Activated CD4-positive, alpha-beta T cell treated with anti-CD3 and anti-CD28 coated beads, Interleukin-2, amount 50 U/mL, for 16 hours (primary cell): ENCODE measurements at places on chromosomes 2 and 18.

DNA sequence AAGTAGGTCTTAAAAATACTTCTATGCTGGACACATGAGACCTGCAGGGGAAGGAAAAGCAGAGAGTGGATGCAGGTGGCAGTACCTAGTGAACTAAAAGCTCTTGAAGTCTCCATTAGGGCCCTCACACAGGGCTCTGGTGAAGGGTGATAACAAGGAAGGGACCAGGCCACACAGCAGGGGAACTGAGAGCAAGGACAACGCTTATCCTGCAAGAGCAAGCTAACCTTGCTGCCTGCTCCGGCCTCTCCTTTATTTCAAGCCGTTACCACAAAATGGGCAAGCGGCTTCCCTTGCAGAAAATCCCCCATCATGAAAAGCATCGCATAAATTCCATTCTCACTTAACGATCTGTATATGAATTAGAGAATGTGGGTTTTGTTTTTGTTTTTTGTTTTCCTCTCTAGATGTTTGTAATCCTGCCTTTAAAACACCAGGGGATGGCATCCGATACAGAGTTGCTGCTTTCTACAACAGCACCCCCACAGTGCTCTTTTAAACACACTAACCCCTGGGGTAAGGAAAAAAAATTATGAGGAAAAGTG is 64.5 kb downstream of the CACNB4 start:
- no peak for DNase-seq

DNA sequence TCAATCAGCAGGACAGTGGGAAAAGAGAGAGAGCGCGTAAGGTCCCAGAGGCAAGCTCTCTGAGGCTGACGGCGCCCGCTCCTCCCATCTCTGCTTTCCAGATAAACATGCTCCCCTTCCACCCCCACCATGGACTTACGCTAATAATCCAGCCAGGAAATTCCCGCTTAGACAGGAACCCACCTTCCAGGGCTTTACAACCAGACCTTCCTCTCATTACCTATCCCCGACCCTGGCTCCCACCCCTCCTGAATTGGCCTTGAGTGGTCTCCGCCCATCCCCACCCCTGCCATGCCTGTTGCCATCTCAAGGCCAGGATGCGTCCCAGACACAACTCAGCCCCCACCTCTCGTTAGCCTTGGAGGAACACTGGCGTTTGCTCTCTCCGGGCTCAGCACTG is 131.1 kb downstream of the SMAD2 start:
- no peak for DNase-seq

GRCh38 chr2:22002066-22002465 is 878.3 kb downstream of the TDRD15 start:
- no peak for DNase-seq

- peak; percentile 14 for DNase-seq
Observed at GRCh38 chr2:43455731-43456642, 139.9 kb downstream of the THADA start.

DNA sequence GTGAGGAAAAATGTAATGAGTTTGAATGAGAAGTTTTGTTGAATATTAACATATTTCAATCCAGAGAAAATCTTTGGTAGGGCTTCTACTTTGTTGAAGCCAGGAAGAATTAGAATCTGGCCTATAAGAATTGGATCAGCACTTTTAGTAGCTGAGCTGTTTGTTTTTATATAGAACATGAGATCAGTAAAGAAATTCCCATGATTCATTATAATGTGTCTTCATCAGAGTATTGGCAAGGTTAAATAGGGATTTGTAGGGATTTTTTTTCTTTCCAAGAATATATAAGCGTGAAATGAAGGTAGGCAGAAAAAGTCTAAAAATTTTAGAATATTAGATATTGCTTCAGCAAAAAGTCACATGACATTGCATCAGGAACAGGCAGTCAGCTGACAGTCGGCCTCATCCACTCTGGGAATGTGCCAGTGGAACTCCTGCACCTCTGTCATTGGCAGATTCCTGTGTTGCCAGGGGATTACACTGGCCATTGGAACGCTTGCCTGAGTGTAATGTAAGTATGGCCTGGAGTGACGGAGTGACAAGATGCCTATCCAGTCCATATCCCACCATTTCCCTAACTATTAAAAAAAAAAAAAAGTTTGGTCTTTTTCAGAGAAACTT is 60.6 kb downstream of the SERTAD2 start:
- no peak for DNase-seq

GRCh38 chr18:59874166-59874565 is 25.6 kb upstream of the PMAIP1 start:
- DNase-seq = peak; percentile 21

DNA sequence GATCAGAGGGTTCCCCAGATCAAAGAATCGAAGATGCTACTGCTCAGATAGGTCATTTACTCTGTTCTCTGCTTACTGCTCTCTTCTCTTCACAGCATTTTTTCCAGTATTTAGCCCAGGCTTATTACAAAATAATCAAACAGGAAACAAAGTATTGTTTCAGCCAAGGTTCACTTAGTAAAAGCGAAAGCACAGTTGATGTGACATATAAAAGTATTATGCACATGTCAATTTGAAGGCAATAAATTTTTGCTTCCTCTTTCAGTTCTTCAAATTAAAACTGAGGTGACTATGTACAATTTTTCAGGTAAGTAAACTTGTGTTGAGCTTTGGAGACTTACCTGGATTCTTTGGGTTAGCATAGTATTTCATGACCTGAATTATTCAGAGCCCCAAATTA is 262.8 kb upstream of the CHST9 start:
- no peak for DNase-seq

GRCh38 chr2:217743966-217744761 is 258.6 kb downstream of the TNS1 start:
- no peak for DNase-seq

DNA sequence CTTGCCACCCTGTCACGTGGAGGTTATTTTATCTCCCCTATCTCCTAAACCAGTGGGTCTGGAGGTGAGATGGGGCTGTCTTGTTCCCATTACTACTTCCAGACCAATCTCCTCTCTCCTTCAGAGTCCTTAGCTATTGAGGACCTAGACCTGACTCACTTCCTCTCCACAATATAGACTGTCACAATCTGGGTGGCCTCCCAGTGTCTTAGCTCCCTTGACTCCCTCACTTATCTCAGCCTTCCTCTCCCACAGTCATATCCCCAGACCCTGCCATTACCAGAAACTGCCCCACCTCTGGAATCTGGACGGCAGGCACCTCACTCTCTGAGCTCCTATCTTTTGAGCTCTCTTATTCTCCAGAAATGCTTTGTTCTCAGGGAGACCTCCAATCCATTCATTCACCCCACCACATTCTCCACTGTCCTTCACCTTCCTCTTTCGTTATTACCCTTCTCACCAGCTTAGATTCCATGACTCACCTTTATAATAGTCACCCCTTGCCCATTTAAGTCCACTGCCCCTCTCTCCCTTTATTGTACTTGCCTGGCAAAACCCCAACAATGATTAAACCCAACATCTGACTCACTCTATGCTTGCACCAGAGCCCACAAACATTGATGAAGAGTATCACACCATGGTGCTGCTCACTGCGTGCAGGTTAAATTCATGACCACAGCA is 23.3 kb upstream of the SIX3 start:
- peak; percentile 18 for DNase-seq

- no peak for DNase-seq
Observed at GRCh38 chr2:119122663-119123062, 35.9 kb downstream of the C1QL2 start.

DNA sequence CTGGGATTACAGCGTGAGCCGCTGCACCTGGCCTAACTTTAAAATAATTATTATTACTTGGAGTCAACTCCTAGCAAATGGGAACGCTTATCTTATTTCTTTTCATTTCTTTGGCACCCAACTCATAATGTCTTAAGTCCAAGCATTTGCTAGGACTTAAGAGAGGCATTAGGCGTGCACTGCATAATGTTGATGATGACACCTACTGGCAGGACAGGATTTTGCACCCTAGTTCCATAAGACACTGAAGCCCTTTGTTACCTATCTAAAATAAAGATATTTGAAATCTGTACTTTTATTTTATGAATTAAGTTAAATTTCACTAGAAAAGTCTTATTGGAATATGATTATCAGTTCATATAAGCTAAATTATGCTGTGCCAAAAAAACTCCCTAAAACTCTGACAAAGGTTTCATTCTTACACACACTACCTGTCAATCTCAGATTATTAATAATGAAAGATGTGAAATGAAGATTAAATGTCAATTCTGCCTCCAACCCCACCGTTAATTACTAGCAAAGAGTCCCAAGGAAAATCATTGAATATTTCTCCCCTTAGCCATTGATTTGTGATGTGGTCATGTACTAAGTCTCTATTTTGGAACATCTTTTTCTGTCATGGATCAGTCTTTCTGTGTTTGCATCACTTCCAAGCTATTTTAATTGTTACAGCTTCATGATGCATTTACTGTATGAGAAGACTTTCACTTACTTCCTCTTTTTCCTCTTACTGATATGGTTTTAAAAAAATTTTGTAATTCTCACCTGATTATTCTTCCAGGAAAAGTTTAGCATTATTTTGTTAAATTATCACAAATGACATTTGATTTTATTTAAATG is 12.7 kb upstream of the CDH2 start:
- peak; percentile 33 for DNase-seq

DNA sequence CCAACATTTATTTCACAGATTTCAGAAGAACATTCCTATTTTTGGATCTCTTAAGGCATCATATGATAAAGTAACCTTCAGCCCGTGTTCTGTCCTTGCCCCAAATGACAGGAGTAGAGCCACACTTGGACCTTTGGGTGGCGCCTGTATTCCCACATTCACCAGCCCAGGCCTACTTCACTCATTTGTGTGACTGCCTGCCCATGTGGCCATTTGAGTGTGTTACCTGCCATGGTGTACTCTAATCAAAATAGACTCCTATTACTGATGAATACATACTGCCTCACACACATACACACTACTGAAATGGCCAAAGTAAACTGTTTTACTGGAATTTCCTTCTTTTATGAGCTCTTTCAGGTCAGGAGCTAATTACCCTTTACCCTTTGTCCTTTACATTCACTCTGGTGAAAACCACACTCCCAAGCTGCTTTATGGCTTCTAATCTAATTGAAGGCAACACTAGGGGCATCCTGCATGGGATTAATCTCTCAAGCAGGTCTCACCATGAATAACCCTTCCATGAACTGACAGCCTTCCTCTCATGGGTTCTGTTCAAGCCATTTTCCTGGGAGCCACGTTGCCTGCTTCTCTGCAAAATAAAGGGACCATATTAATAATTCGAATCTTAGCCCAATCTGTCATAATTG is 271.0 kb upstream of the GALNT5 start:
- no peak for DNase-seq

GRCh38 chr18:64410685-64411084 is 261.8 kb upstream of the LINC00305 start:
- DNase-seq = no peak

DNA sequence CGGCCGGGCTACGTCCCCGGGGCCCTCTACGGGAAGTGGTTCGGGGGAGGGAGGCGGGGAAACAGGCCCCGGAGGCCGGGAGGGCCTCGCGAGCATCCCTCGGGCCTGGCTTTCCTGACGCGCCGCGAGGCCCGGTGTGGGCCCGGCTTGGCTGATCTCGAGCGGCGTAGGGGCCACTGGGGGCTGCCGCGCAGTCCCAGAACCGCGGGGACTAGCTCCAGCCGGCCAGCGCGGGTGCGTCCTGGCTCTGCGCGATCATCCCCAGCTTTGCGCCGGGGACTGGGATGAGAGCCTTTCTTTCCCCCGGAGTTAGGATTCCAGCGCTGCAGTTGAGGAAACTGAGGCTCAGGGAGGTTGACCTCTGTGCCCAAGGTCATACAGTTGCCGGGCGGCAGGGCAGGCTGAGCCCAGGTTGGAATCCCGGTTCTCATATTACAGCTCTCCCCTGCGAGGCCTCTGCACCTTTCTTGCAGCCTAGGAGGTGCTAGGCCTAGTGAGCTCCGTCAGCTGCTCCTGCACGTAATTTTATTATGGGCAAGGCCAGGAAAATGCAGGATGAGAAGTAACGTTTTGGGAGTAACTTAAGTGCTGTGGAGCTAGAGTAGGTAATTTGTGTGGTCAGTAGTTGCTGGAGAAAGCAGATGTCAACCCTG is 501 bp downstream of the LPIN1 start:
- peak; percentile 16 for DNase-seq

DNA sequence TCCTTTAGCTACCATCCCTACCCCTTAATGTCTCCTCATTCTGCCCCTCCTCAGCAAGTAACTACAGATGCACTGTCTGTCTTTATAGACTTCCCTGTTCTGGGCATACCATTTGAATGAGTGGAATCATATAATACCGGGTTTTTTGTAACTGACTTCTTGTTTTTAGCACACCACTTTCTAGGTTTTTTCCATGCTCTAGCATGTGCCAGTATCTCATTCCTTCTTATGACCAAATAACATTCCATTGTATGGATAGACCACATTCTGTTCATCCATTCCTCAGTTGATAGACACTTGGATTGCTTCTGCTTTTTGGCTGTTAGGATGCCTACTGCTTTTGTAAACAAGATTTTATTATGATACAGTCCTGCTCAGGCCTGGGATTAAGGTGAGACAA is 154.7 kb downstream of the TSN start:
- no peak for DNase-seq

GRCh38 chr2:39481611-39482010 is 44.5 kb upstream of the MAP4K3 start:
- no peak for DNase-seq

- no peak for DNase-seq
Observed at GRCh38 chr18:57220480-57220879, 73.6 kb downstream of the BOD1L2 start.

- DNase-seq = no peak
Observed at GRCh38 chr2:33230842-33231241, 245.6 kb upstream of the RASGRP3 start.

DNA sequence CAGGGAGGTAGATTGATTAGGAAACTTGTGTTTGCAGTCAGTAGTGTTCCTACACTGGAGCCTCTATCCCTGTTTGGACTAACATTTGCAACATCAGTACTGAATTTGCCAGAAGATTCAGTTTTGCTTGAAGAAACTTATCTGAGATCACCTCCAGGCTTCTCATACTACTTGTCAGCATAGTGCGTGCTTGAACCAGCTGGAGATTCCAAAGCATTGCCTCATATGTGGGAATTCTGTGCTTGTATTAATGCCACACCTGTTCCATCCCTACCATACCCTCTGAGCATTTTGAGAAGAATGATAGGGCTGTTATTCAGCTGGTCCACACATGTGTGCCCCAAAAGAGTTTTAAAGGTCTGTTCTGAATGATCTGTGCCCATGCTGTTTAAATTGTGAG is 148.7 kb downstream of the RAPGEF4 start:
- no peak for DNase-seq

DNA sequence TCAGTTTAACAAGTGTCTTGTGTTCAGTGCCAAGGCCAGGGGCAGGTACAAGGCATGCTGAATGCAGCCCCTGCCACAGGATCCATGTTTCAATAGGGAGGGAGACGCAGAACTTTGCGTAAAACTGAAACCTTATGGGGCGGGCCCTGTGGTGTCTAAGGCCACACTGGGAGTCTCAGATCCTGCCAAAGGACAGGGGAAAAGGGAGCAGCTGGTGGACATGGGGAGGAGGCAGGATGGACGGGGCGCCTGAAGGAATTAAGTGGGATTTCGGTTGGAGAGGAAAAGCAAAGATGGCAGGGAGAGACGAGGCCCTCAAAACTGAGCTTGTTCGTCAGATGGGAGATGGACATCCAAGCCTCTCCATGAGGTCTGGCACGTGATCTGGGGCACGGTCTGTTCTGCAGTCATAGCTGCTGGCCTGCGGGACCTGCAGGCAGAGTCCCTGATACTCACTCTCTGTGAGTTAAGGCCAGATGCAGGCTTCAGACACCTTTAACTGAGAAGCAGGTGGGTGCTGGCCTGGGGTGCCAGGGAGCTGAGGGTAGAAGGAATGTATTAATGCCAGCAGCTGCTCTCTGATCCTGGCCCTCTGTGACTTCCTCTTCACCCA is 48.8 kb downstream of the TCF7L1 start:
- DNase-seq = no peak
